ENCODE measurements at places on chromosomes 6 and 20. TPM values are rescaled to one million over a fixed set of nuclear protein-coding genes. Genes with fewer than 3 reads are reported as not detected.

Gene FHL5
- total RNA-seq: 0.23 TPM

Gene MUC22
- not detected for total RNA-seq

DNA sequence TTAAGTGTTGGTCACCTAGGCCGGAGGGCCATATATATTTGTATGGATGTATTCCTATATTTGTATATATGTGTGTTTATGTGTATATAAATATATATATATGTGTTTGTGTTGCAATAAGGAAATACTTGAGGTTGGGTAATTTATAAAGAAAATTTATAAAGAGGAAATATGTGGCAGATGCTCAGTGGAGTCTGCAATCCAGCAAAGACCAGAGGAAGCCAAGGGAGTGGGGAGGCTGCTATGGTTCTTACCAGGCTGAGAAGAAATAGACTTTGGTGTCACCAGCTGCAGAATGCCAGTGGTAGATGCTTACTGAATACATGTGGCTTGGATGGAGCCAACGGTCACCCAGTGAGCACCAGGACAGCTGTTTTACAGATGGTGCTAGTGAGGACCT lies 97.4 kb upstream of the ELOVL5 start:
- DNase-seq: no peak

DNA sequence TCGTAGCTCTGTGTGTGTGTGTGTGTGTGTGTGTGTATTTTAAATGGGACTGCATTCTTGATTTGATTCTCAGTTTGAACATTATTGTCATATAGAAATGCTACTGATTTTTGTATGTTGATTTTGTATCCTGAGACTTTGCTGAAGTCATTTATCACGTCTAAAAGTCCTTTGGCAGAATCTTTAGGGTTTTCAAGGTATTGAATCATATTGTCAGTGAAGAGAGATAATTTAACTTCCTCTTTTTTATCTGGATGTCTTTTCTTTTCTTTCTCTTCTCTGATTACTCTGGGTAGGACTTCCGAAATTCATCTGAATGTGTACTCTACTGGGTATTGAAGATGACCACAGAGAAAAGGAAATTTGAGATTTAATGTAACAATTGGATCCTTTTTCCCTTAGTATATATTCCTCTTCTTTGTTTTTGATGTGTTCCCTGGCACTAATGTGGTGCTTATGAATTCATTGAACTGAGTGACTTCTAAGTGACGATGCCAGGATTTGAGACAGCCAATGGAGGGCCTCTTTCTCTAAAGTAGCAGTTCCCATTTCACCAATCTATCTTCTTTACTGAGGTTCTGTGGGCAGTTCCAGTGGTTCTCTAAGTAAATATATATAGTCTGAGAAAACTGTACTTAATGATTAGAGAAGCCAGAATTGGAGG lies 47.6 kb downstream of the TNFAIP3 start:
- no peak for DNase-seq

Gene ENPP3
- total RNA-seq: 1.9 TPM

DNA sequence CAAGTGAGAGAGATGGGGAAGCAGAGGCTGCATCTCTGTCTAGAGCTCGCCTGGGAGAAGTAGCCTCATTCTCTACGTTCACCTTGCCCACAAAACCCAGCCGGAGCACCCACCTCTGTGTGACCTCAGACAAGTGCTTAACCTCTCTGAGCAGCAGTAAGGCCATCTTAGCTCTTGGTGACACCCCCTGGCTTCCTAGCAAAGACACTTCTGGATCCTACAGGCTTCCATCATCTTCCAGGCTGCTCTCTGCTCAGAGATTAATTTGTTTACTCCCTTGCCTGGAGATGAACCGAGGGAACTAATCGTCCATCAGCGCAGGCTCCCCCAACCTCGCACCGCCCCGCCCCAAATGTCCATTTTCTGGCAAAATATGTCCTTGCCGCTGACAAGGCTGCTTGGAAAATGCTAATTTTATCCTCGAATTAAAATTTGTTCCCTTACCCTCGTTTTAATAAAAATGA lies 24.0 kb upstream of the CTNNBL1 start:
- DNase-seq: no peak

- no peak for DNase-seq
Observed at GRCh38 chr20:47971058-47971791, 185.9 kb upstream of the SULF2 start.

Gene HLA-DQB2
- 0.28 TPM for total RNA-seq

GRCh38 chr6:35400901-35401311 lies 51.2 kb upstream of the FANCE start:
- DNase-seq: no peak

Gene MPIG6B
- total RNA-seq: 0.33 TPM

- DNase-seq: no peak
Observed at GRCh38 chr6:48917233-48917632, 545.8 kb downstream of the MMUT start.

Gene TMEM217
- not detected for total RNA-seq

- DNase-seq: peak; percentile 62
Observed at GRCh38 chr6:40912158-40912946, 126.7 kb downstream of the UNC5CL start.

DNA sequence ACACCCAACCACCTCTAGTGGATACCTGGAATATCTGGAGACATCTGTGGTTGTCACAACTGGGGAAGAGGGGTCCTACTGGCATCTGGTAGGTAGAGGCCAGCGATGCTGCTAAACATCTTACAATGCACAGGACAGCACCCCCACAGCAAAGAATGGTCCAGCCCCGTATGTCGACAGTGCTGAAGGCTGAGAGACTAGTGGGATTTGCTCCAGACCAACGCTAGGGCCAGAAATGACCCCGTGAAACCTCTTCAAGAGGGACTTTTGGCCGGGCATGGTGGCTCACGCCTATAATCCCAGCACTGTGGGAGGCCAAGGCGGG lies 7.2 kb downstream of the PREX1 start:
- DNase-seq: no peak

DNA sequence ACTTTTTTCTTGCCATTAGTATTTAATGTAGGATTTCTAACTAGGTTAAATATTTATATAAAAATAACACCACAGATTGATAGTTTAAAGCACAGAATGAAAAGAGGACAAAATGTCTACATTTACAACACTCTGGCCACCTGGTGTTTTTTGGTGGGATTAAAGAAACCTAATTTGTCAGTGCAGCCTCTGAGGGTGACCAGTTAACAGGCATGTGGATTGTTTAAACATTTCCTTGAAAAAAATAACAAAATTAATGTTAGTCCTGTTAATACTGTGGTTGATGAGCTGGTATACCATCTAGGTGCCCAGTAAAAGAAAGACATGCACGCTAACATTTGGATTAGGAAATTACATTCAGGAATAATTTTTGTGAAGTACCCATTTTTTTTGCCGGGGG lies 8.8 kb downstream of the SLC9A8 start:
- no peak for DNase-seq

GRCh38 chr20:46174469-46175126 lies 56.5 kb downstream of the CD40 start:
- peak; percentile 58 for DNase-seq

DNA sequence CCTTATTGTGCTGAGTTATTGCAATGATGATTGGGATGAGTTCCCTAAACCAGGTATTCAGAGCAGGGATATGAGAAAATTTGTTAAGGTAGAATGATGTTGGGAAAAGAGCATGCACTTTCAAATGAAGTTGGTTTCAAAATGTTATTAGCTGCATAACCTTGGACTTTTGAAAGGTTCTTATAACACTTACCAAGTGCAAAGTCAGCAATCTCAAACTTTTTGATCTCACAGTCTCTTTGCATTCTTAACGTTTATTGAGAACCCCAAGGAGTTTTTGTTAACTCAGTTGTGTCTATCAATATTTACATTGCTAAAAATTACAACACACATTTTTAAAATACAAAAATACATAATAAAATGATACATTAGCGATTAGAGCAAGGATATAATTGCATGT lies 802.4 kb downstream of the PHF3 start:
- DNase-seq: no peak

- no peak for DNase-seq
Observed at GRCh38 chr6:109465772-109466171, 10.2 kb upstream of the MICAL1 start.

DNA sequence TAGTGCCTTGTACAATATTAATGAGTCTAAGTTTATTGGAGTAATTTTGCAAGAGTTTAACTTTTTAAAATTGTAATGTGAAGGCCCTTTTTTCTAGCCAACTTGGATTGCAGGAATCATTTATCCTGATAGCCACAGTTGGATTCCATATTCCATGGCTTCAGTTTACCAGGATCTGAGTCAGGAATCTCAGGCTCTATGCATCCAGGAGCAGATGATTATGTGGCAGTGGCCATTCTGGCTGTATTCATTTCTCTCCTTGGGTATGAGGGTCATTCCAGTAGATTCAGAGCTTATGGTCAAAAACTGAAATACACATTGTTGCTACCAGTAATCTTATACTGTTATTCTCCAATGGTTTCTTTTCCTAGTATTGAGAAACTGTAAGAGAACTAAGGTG lies 2.9 kb downstream of the AIG1 start:
- DNase-seq: no peak

DNA sequence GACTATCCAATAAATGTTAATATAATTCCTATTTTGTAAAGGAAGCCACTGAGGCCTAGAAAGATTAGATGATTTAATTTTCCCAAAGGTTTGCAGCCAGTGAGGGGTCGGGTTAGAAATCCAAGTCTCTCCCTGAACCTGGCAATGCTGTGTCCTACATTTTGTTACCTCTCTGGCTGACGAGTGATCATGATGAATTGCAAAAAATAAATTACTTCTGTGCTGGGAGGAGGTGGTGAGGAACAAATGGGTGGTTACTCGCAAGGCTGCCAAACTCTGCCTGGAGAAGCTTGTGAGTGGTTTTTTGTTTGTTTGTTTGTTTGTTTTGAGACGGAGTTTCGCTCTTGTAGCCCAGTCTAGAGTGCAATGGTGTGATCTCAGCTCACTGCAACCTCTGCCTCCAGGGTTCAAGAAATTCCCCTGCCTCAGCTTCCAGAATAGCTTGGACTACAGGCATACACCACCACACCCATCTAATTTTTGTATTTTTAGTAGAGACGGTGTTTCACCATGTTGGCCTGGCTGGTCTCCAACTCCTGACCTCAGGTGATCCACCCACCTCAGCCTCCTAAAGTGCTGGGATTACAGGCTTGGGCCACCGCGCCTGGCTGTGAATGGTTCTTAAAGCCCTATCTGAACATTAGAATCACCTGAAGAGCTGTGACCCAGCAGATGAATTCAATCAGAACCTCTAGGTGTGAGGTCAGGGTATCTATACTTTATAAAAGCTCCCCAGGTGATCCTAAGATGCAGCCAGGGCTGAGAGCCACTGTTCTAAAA lies 20.2 kb upstream of the TBC1D7 start:
- no peak for DNase-seq

DNA sequence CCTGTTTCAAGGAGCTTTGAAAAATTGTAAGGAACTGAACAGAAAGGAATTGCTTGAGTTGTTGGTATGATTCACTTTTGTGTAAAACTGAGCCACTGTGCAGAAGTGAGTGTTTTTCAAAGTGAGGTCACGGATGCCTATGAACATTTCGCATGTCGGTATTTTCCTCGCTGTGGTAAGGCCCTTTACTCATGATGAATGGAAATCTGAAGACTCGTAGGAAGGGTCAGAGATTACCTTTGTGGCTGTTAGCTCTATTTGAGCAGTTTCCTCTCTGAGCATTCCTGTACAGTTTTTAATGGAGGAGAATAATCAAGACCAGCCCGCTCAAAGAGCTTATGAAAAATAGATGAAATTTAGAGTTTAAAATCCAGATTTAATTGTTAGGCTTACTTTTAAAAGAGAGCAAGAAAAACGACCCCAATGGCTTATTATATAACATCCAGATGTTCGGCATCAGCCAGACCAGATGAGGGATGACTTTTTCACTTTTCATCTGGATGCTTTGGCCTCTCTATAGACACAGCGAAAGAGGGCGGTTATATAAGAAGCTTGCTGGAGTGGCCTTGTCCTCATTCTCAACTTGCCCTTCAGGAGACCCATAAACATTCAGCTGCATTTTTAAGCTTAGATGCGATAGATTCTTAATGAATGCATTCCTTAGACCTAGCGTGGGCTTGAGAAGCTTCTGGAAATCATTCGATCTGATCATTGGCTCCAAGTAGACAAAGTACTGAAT lies 99.5 kb downstream of the CD83 start:
- no peak for DNase-seq

Gene RIPOR3
- total RNA-seq: 20.1 TPM

Gene LAMA2
- total RNA-seq: 5.3 TPM

GRCh38 chr6:122669868-122670267 lies 59.7 kb downstream of the PKIB start:
- no peak for DNase-seq

Gene NOTCH4
- total RNA-seq: 9.6 TPM

DNA sequence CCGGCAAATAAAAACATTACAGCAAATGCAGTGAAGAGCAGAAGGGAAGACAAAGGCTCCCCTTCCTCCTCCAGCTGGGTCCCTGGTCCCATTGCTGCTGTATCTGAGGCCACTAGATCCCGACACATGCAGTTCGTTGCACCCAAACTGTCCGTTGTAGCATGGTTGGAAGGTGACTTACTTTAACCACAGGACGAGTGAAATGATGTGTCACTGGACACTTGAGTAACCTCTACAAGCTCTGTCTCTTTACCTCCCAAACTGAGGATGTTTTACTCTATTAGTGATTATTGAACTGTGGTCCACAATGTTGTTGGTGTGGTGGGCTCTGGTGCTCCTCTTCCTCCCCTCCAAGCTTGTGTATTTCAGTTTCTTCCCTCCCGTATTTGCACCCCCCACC lies 46.2 kb upstream of the ARMH2 start:
- no peak for DNase-seq

DNA sequence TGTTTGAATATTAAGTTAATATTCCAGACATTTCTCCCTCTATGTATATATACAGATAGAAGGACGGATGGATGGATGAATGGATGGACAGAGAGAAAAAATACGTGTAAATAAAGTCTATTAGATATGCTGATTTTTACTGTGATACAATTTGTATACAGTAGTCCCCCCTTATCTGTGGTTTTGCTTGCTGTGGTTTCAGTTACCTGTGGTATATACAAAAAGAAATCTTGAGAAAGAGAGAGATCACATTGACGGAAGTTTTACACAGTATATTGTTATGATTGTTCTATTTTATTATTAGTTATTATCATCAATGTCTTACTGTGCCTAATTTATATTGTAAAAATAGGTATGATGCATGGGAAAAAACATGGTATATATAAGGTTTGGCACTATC lies 290.2 kb downstream of the UTRN start:
- DNase-seq: no peak

Gene PRKN
- 1.2 TPM for total RNA-seq

Gene PHACTR1
- total RNA-seq: 0.68 TPM

- DNase-seq: no peak
Observed at GRCh38 chr6:117976030-117976651, 69.1 kb downstream of the SLC35F1 start.

- DNase-seq: no peak
Observed at GRCh38 chr6:44285552-44286284, 15.5 kb downstream of the TMEM151B start.

GRCh38 chr20:43187476-43188233 lies 2.1 kb downstream of the PTPRT start:
- DNase-seq: peak; percentile 77

GRCh38 chr6:105107207-105107606 lies 72.6 kb downstream of the POPDC3 start:
- no peak for DNase-seq

- no peak for DNase-seq
Observed at GRCh38 chr6:33430991-33431879, 11.4 kb downstream of the SYNGAP1 start.

Gene SCAND1
- 50.5 TPM for total RNA-seq

- no peak for DNase-seq
Observed at GRCh38 chr6:44561832-44562665, 174.5 kb downstream of the CDC5L start.

Gene BPIFB4
- not detected for total RNA-seq

GRCh38 chr6:43935921-43936439 lies 166.0 kb downstream of the VEGFA start:
- peak; percentile 3 for DNase-seq

Gene SLC4A11
- 0.18 TPM for total RNA-seq

Gene FAM217A
- total RNA-seq: not detected
